Omental fat pad (tissue), 4 donors: ENCODE measurements at places on chromosomes 12 and 14. TPM values are rescaled to one million over a fixed set of nuclear protein-coding genes. Genes with fewer than 3 reads are reported as not detected.

DNA sequence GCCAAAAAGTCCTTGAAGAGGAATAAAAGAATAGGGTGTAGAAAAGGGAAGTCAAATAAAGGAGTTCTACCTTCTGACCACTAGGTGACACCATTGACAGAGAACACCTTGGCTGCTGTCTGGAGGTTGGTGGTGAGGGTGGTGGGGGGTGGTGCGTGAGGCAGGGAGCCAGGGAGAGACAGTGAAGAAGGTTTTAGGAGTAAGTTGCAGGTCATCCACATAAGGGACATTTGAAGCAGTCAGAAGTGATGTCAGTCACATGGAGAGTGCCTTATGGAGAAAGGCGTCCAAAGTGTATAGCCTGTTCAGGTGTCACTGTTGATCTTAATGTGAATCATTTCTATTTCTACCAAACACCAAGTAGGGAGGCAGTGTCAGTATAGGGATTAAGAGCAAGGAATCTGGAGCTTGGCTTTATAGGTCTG is 279.3 kb upstream of the DDHD1 start:
- no peak for DNase-seq

DNA sequence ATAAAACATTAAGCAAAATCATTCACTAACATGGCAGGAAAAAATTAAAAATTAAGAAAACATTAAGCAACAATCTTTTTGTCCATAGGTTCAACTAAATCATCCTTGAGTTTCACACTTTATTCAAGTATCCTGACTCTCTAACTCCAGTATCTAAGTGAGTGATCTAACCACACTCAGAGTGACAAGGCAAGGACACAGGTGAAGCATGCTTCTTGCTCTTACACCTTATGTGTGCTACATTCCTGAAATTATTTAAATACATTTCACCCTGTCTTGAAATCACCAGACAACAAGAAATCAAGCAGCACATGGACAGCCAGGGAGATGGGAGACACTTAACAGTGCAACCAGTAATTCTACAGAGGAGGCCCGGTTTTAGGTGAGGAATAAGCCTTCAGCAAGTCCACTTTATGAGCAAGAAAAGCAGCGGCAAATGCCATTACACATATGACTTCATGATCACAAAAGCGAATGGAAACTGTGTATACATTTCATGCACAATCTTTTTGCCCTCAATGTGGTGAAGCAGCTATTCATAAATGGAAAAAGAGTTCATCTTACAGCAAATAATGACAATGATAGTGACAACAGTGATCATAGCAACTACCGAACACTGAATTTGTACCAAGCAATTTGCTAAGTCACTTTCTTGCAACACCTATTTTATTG is 37.4 kb downstream of the PHLDA1 start:
- DNase-seq, result no peak

Gene CCDC38
- total RNA-seq, result not detected

Gene PDE3A
- 18.6 TPM for total RNA-seq

GRCh38 chr12:71400481-71400880 is 39.1 kb upstream of the LGR5 start:
- DNase-seq, result no peak

DNA sequence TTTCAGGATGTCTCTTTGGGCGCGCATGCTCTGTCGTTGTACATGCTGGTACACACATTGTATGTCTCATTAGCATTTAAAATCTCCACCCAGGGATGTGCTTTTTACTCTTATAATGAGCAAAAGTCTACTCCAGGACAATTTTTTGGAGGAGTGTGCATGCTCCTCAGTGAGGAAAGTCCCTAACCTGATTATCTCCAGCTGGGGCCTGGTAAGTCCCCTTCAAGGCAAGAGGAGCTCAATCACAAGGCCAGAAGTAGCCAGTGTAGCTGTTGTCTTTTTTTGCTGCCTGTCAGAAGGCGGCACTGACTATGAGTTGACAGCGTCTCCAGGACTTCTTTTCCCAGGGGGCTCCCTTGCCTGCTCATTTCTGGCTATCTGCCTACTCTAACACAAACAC is 218.3 kb upstream of the CNTN1 start:
- no peak for DNase-seq
